ENCODE measurements at places on chromosomes 7 and 10.
A peak's percentile ranks its signal among the peaks of the same experiment; 100 is the strongest.

- DNase-seq = no peak
These were observed 12.0 kb downstream of the CLCN1 start for GRCh38 chr7:143327903-143328302.

DNA sequence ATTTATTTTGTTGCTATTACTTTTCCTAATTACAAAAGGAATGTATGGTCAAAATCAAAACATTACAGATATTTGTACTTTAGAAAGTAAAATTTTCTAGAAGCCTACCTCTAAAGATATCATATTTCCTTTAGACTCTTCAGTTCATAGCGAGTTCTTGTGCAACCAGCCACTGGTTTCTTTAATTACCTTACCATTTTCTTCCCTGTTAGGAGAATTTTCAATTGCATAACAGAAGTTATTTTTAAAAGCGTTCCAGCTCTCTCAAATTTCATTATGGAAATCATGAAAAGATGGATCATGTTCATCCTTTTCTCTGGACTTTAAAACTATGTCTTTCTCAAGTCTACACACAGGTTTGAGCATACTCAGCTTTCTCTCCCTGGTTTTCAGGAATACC, 5.0 kb upstream of the TRUB1 start:
- DNase-seq = no peak

DNA sequence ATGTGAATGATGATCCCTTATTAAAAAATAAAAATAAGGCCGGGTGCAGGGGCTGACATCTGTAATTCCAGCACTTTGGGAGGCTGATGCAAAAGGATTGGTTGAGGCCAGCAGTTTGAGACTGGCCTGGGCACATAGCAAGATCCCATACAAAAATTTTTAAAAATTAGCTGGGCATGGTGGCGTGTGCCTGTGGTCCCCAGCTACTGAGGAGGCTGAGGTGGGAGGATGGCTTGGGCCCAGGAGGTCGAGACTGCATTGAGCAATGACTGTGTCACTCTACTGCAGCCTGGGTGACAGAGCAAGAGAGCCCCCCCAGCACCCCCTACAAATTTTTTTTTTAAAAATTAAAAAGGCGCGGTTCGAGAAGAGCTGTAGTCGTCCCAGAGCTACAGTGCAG, 1.2 kb upstream of the BRI3 start:
- no peak for DNase-seq

- DNase-seq = no peak
These were observed 10.6 kb upstream of the PRSS2 start for GRCh38 chr7:142760071-142760642.

DNA sequence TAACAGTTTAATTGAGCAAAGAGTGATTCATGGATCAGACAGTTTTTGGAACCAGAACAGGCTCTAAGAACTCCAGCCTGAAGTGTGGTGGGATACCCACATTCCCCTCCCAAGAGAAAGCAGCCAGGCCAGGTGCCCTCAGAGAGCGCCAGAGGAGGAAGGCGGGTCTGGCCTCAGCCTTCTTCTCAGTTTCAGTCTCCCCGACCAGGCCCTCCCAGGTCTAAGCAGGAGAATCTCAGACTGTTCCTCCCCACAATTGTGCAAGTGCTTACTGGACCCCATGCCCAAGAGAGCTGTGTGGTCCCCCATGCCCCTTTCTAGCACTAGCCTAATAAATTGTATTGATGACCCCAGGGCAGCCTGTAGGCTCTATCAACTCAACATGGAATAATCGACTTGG, 25.6 kb downstream of the PPIF start:
- no peak for DNase-seq

DNA sequence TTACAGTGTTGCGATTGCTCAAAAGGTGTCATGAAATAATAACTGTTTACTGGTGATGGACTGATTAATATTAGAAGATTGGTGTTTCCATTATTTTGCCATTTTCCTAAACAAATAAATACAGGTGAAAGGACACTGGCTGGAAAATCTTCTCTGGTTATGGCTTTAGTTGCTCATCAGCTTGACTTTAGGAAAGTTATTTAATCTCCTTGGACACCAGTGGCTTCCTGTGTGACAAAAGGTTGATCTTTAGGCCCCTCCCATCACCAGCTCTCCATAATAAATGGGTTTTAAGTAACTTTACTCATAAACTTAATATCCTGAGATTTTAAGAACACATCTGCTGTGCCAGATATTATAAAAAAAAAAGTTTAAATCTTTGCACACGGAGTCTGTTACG, 737 bp downstream of the CABCOCO1 start:
- DNase-seq = no peak

DNA sequence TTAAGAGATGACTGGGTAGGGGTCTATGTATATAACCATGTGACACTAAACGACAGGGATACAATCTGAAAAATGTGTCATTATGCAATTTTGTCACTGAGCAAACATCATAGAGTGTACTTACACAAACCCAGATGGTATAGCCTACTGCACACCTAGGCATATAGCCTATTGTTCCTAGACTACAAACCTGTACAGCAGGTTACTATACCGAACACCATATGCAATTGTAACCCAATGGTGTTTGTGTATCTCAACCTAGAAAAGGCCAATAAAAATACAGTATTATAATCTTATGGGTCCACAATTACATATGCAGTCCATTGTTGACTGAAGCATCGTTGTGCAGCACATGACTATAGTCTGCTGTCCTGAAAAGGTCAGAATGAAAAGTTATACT, 22.9 kb downstream of the STRIP2 start:
- DNase-seq = no peak

DNA sequence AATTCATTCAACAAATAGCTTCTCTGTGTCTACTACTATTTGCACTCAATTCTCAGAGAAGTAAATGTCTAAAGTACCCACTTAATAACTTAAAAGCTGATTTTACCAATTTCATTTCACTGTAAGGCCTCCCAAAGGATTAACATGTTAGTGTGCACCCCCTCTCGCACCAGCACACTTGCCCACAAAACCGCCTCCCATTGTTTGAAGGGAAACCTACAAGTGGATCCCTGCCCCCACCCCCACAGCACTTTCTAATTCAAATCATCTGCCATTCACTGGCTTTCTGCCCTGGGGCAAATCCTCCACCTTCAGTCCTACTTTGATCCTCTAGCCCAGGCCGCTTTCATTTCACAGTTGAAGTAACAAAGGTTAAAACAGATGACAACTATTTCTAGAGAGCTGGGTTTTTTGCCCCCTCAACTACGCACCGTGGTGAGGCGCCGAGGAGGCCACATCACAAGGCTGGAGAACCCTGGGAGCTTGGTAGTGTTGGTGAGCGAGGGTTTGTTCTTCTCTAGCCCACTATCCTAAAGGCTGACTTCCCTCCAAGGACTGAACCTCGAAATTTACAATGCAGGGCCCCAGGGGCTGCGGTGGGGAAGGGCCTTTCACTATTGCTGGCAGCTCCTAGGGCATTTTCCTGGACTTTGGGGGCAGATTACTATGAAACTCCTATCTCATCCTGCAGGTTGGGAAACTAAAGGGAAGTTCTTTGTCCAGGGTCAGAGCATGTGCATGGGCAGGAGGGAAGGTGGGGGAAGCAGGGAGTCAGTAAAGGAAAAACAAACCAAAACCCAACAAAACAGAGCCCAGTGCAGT, 517.4 kb upstream of the ZMIZ1 start:
- peak; percentile 65 for DNase-seq

GRCh38 chr10:5794236-5794635, 19.0 kb downstream of the GDI2 start:
- DNase-seq = no peak

- DNase-seq = no peak
These were observed 56.2 kb downstream of the CRPPA start for GRCh38 chr7:16365177-16365576.

DNA sequence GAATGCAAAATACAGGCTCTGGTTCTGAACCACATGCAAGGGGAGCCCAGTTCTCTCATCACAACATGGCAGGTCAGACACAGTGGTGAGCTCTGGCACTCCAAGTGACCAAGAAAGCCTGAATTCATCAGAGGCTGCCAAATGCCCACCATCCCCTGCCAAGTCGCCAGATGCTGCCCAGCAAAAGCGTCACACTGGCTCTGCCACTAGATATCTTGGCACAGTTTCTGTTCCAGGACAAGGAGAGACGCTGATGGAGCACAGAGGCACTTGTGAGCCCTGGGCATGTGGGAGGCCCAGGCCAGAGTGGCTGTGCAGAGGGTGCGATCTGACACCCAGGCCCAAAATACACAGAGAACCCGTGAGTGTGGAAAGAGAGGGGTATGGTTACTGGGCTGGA, 57.8 kb downstream of the GAD2 start:
- no peak for DNase-seq

DNA sequence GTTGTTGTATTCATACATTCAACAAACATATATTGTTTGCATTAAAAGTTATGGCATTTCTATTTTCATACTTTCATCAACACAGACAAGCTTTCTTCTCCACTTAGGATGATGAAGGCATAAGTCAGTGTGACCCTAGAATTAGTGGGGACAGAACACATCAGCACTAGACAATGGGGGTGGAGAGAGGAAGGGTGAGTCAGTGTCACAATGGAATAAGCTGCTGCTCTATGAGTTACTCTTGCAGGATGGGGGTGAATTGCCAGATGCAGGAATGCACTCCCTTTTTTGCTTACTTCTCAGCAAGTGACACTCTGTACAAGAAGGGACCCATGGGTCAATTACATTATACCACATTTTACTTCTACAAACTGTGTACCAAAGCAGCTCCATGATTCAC, 74.0 kb downstream of the DGKI start:
- no peak for DNase-seq

DNA sequence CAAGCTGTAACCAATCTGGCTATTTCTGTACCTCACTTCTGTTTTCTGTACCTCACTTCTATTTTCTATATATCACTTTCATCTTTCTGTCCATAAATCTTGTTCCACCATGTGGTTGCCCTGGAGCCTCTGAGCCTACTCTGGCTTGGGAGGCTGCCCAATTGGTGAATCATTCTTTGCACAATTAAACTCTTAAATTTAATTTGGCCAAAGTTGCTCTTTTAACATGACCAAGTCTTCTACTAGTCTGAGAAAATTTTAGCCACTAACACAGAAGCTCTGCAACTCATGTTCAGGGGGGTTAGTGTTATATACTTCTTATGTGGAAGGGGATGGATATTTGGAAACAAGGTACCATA, 503.5 kb downstream of the KIF20B start:
- no peak for DNase-seq

GRCh38 chr7:144470078-144470477, 66.6 kb upstream of the NOBOX start:
- DNase-seq = no peak

GRCh38 chr7:120725376-120726039, 132.4 kb downstream of the TSPAN12 start:
- no peak for DNase-seq

GRCh38 chr10:35353805-35354204, 17.5 kb downstream of the CCNY start:
- no peak for DNase-seq

GRCh38 chr10:74139981-74140380, 10.6 kb downstream of the AP3M1 start:
- peak; percentile 39 for DNase-seq
